Cortex of kidney (tissue), 1 donor: ENCODE measurements at places on chromosomes 12 and 14.

DNA sequence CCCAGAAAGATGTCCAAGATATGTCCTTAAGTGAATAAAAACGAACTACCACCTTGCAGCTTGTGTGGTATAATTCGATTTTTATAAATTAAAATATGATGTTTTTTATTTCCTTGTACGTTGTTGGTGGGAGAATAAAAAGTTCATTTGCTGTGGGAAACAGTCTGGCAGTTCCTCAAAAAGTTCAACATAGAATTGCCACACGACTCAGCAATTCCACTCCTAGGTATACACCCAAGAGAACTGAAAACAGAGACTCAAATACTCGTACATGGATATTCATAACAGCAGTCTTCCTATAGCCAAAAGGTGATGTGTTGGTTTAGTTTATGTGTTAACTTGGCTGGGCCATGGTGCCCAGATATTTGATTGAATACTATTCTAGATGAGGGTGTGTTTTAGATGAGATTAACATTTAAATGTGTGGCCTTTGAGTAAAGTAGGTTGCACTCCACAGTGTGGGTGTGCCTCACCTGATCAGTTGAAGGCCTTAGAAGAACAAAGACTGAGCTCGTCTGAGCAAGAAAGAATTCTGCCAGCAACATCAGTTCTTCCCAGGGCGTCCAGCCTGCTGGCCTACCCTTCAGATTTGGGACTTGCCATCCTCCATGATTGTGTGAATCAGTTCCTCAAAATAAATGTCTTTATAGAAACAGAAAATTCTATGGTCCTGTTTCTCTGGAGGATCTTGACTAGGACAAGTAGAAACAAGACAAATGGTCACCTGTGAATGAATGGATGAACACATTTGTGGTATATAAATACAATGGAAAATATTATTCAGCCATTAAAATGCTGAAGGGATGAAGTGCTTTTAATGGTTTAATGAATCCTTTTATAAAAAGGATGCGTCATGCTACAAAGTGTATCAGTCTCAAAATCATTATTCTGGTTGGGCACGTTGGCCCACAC is 5.1 kb upstream of the DENR start:
- DNase-seq: no peak

DNA sequence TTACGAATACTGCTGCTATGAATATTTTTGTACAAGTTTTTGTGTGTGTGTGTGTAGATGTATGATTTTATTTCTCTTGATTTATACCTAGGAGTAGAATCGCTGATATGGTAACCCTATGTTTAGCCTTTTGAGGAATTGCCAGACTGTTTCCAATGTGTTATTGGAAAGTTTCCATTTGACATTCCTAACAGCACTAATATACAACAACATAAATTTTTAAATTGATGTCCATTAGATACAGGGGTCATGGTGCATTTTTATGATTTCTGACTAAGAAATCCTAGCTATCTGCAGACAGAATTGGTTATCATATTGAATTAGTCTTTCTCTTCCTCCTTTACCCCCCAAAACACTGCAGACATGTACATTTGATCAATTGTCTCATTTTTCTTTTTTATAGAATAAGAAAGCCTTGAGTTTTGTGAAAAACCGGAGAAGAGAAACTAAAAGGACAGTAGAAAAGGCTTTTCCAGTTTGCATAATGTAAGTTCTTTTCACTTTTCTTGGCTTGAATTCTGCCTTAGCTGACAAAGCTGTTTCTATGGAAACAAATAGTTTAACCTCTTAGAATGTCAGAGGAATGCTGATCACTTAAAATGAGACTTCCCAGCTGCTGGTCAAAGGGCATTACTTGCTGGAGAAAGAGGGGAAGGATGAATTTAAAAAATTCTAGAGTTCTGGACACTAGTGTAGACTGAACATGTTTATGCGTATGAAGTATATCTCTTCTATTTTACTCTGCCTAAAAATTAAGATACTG is 28.2 kb downstream of the PALS1 start:
- no peak for DNase-seq

DNA sequence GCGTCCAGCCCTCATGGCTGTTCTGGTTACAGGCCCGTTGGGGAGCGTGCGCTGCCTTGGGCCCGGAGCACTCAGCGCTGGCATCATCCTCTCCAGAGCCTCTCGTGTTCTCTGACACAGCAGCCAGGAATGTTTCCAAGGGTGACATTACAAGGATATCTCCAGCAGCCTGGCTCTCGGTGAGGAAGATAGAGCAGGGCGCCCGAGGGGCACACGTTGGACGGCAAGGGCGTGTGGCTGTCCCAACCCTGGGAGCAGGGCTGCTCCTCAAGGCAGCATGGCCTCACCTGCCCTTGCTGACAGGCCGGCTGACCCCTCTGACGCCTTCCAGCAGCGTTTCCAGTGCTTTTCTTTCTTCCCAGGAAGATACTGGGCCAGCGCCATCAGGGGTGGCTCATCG is 14.4 kb downstream of the LRCOL1 start:
- DNase-seq: no peak

- DNase-seq: no peak
Measured at GRCh38 chr14:77088219-77088618, 9.8 kb upstream of the CIPC start.
